Left renal cortex interstitium (tissue), 4 donors: ENCODE measurements at places on chromosomes 12 and 14. TPM values are rescaled to one million over a fixed set of nuclear protein-coding genes. Genes with fewer than 3 reads are reported as not detected.

Gene DDN
- polyA plus RNA-seq: 85.4 TPM

Gene MIP
- polyA plus RNA-seq: 0.21 TPM

DNA sequence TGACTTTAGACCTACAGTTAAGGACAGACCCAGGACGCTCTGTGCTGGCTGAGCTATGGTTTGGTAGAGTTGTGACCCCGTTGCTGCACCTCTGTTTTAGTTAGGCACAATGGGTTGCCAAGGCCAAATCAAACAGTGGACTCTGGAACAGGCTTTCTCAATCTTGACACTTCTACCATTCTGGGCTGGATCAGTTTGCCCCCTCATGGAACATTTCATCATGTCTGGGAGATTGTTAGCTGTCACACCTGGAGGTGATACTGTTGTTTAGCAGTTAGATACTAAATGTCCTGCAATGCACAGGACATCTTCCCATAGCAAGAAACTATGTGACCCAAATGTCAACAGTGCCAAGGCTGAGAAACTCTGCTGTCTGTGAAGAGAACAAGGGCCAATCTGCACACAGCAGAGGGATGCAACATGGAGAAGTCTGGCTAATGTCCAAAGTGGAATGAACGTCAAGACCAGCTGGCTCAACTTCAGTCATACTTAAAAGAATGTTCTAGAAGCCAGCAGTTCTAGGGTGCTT lies 65.6 kb upstream of the DICER1 start:
- DNase-seq: no peak

DNA sequence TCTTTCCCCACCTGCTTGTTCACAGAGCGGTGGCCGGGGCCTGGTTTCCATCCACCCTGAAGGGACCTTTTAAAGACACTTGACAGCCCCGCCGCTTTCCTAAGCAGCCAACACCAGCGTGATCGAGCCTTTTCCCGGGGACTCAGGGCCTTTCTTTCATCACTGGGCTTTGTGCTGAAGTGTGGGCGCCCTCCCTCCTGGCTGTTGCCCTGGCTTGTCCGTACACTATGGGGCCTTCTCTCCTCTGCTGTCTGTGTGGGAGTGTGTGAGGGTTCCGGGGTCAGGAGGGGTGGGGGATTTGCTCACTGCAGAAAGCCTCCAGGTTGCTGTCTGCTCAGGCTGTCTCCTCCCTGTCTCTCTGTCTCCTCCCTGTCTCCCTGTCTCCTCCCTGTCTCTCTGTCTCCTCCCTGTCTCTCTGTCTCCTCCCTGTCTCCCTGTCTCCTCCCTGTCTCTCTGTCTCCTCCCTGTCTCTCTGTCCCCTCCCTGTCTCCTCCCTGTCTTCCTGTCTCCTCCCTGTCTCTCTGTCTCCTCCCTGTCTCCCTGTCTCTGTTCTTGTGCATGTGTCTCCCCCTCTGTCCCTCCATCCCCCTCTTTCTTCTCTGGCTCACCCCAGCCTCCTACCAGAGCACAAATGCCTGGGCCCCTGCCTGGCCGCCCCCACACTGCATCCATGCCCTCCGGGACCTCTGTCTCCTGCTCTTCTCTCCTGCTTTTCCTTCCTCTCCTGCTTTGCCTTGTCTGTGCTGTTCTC lies 64.7 kb downstream of the CCDC92 start:
- no peak for DNase-seq

Gene TCP11L2
- polyA plus RNA-seq: 22.1 TPM

DNA sequence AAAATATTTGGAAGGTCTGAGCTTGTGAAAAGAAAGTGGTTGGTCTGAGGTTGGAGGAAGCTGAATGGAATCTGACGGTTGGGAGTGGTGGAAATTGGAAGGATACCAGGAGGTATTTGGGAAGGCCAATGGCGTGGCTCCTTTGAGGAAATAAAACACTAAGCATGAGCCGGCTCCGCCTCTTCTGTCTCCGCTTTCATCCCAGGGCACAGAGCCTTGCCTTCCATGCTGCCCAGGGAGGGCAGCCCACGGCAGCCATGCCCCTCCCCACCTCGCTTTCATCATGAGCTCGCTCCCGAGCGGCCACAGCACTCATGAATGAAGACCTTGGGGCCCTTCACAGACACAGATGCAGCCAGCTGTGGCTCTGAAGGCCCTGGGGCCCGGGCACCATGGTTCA lies 36.2 kb downstream of the HSP90AA1 start:
- DNase-seq: no peak

- DNase-seq: no peak
Measured at GRCh38 chr12:109783965-109784244, 49.3 kb downstream of the TRPV4 start.

DNA sequence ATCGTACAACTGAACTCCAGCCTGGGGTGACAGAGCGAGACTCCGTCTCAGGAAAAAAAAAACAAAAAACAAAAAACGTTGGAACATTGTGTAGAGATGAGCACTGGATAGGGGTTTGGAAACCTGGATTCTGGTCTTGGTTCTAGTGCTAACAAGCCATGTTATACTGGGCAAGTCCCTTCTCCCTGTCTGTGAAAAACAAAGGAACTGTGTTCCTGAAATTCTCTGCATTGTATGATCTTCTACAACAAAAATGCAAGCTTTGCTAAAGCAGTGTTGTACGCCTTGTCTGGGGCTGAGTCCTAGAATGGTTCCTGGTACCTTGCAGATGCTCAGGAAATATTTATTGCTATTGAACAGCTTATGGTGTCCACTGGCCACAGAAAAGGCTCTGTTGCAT lies 13.4 kb downstream of the GPRC5D start:
- no peak for DNase-seq

Gene LPAR5
- polyA plus RNA-seq: 1.6 TPM

GRCh38 chr12:29216266-29216665 lies 67.2 kb downstream of the FAR2 start:
- no peak for DNase-seq

- DNase-seq: no peak
Measured at GRCh38 chr12:116881877-116882507, 751 bp upstream of the HRK start.

Gene GPX2
- 2.4 TPM for polyA plus RNA-seq

Gene TPPP2
- 3.6 TPM for polyA plus RNA-seq
